Activated naive CD4-positive, alpha-beta T cell treated with anti-CD3 and anti-CD28 coated beads, Interleukin-2, amount 10 ng/mL, durations not matched to agents 7 days and 5 days (primary cell): ENCODE measurements at places on chromosomes 12 and 14.

DNA sequence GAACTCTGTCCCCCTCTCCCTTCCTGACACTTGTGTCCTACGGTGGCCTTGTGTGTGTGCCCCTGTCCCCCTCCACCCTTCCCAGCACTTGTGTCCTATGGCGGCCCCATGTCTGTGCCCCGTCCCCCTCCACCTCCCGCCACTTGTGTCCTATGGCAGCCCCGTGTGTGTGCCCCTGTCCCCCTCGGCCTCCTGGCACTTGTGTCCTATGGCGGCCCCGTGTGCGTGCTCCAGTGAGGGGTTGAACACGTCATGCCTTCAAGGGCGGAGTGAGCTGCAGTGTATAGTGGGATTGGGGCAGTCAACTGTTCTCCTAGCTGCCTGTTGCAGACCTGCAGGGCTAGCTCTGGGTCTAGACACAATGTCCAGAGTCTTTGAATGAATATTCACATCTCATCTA, 108.7 kb downstream of the GLT1D1 start:
- no peak overlapping the region for H3K27ac ChIP-seq
- no peak for DNase-seq
- no peaks in the 10 kb centered on the region for H3K27me3 ChIP-seq
- no peak overlapping the region for H3K4me3 ChIP-seq
- H3K4me1 ChIP-seq: no peaks in the 10 kb centered on the region
- no peaks in the 10 kb centered on the region for H3K36me3 ChIP-seq

- no peak for DNase-seq
- no peak overlapping the region for H3K27ac ChIP-seq
- no peaks in the 10 kb centered on the region for H3K36me3 ChIP-seq
- peaks cover 36% of the 10 kb centered on the region for H3K27me3 ChIP-seq
- H3K4me1 ChIP-seq: peaks cover 9% of the 10 kb centered on the region
These were observed 153.8 kb downstream of the BCL11B start for GRCh38 chr14:99118046-99118721.

- no peaks in the 10 kb centered on the region for H3K4me1 ChIP-seq
- DNase-seq: no peak
- H3K36me3 ChIP-seq: no peaks in the 10 kb centered on the region
- H3K27me3 ChIP-seq: peaks cover 36% of the 10 kb centered on the region
- H3K4me3 ChIP-seq: no peak overlapping the region
- H3K27ac ChIP-seq: no peak overlapping the region
These were observed 26.4 kb upstream of the DICER1 start for GRCh38 chr14:95183532-95184412.

- no peak overlapping the region for H3K4me3 ChIP-seq
- H3K36me3 ChIP-seq: no peaks in the 10 kb centered on the region
- H3K4me1 ChIP-seq: no peaks in the 10 kb centered on the region
- no peak for DNase-seq
These were observed 120.2 kb upstream of the DNM1L start for GRCh38 chr12:32558903-32559302.

DNA sequence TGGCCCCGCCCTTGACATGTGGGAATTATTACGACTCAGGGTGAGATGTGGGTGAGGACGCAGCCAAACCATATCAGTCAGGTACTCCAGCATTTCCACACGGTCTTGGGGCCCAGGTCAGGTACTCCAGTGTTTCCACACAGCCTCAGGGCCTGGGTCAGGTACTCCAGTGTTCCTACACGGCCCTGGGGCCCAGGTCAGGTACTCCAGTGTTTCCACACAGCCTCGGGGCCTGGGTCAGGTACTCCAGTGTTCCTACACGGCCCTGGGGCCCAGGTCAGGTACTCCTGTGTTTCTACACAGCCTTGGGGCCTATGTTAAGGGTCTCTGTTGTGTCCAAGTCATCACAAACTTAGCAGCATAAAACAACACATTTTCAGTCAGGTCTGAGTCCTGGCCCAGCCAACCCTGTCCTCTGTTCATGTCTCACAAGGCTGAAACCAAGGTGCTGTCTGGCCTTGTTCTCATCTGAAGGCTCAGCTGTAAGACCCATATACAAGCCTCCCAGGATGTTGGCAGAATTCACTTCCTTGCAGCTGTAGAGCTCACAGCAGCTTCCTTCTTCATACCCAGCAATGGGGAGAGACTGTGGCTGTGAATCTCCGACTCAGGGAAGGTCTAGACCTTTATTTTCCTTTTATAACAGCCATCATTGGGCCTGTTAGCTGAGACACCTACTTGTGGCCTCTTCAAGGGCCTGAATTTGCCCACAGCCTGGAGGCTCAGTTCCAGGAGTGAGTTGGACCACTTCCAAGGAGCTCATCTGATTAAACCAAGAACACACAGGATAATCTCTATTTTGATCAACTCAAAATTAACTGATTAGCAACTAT, 107.6 kb upstream of the SFSWAP start:
- H3K27me3 ChIP-seq: peaks cover 3% of the 10 kb centered on the region
- peak overlapping the region; percentile 98 for H3K27ac ChIP-seq
- H3K4me3 ChIP-seq: peak overlapping the region; percentile 66

DNA sequence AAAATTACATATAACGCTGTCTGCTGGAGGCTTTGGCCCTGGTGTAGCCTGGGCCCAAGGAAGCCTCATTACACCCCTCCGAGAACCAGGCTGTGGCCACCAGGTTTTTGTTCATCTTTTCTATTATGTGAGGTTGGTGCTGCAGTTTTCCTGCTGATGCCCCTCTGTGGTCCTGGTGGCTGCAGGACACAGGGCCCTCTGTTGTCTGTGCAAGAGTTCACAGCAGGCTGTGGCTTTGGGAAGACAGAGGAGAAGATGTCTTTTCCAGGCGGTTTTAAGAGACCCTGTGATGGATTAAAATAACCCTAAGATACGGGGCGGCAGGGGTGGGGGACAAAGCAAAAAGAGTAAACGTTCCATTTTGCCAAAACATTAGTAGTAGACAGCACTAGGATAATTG, 121.5 kb downstream of the ADGRD1 start:
- H3K27ac ChIP-seq: no peak overlapping the region
- no peaks in the 10 kb centered on the region for H3K4me1 ChIP-seq
- H3K27me3 ChIP-seq: no peaks in the 10 kb centered on the region
- H3K4me3 ChIP-seq: no peak overlapping the region
- no peaks in the 10 kb centered on the region for H3K36me3 ChIP-seq
